Thoracic aorta (tissue), 2 donors: ENCODE measurements at places on chromosomes 6 and 20. TPM values are rescaled to one million over a fixed set of nuclear protein-coding genes. Genes with fewer than 3 reads are reported as not detected.

The POU3F2 gene
- total RNA-seq, result not detected

The SF3B5 gene
- 95.7 TPM for total RNA-seq

The MUCL3 gene
- total RNA-seq, result 13.8 TPM

The EMILIN3 gene
- total RNA-seq, result 0.27 TPM

GRCh38 chr6:150886155-150886554 lies 20.7 kb downstream of the MTHFD1L start:
- DNase-seq, result no peak
- H3K36me3 ChIP-seq, result no peaks in the 10 kb centered on the region
- peak overlapping the region; percentile 85 for H3K27ac ChIP-seq
- H3K4me3 ChIP-seq, result no peak overlapping the region
- peaks cover 56% of the 10 kb centered on the region for H3K4me1 ChIP-seq

DNA sequence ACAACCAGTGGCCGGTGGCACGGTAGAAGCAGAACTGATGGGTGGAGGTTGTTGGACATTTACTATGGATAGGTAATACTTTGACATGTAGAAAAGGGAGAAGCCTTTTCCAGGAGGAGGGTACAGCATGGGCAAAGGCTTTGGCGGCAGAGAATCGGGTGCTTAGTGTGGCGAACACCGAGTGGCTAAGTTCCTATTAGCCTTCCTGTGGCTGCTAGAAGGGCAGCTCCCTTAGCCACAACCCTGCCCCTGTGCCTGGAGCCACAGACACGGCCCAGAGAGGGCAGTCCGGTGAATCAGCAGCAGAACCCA lies 37.9 kb upstream of the TGM2 start:
- no peak overlapping the region for H3K27ac ChIP-seq
- DNase-seq, result no peak
- H3K36me3 ChIP-seq, result no peaks in the 10 kb centered on the region
- H3K4me1 ChIP-seq, result no peaks in the 10 kb centered on the region
- H3K27me3 ChIP-seq, result no peaks in the 10 kb centered on the region

- H3K36me3 ChIP-seq, result no peaks in the 10 kb centered on the region
These were observed 516.4 kb upstream of the ARID1B start for GRCh38 chr6:156260815-156261214.

DNA sequence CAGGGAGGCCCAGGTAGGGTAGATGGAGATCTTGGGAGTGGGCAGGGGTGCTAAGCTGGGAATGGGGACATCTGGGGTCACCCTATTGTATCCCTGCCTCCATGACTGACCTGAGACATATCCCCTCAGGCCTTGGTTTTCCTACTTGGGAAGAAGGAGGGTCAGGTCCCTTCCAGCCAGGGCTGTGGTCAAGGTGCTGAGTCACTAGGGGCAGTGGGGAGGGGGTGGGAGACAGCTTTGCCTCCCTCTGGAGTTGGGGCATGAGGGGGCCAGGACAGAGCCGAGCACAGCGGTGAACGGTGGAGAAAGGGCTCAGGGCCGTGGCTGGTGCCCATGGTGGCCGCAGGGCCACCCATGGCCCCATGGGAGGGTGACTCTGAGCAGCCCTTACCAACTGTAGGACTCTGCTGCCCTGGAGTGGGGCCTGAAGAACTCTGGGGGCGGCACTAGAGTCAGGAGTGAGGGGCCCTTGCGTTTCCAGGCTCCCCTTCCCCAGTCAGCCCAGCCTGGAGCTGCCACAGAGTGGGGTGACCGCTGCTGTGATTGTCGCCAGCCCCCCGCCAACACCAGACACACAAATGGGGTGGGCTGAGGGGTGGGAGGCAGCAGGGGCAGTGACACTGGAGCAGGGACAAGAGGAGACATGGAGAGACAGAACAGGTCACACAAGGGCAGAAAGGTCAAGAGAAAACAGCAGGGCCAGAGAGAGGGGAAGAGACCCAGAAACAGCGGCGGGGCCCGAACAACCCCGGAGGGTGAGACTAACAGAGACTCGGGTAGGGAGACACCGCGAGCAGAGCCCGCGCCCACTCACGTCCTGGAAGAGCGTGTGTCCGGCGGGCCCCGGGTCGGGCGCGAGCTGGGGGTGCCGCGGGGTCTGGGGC lies 576 bp downstream of the NECAB3 start:
- H3K4me1 ChIP-seq, result peaks cover 28% of the 10 kb centered on the region
- H3K4me3 ChIP-seq, result peak overlapping the region; percentile 77
- no peaks in the 10 kb centered on the region for H3K27me3 ChIP-seq
- no peak for DNase-seq
- no peaks in the 10 kb centered on the region for H3K36me3 ChIP-seq

- no peaks in the 10 kb centered on the region for H3K36me3 ChIP-seq
- peak; percentile 41 for DNase-seq
- peak overlapping the region; percentile 70 for H3K27ac ChIP-seq
- H3K27me3 ChIP-seq, result no peaks in the 10 kb centered on the region
- peaks cover 42% of the 10 kb centered on the region for H3K4me1 ChIP-seq
These were observed 98.1 kb downstream of the HIVEP2 start for GRCh38 chr6:142846883-142847287.

DNA sequence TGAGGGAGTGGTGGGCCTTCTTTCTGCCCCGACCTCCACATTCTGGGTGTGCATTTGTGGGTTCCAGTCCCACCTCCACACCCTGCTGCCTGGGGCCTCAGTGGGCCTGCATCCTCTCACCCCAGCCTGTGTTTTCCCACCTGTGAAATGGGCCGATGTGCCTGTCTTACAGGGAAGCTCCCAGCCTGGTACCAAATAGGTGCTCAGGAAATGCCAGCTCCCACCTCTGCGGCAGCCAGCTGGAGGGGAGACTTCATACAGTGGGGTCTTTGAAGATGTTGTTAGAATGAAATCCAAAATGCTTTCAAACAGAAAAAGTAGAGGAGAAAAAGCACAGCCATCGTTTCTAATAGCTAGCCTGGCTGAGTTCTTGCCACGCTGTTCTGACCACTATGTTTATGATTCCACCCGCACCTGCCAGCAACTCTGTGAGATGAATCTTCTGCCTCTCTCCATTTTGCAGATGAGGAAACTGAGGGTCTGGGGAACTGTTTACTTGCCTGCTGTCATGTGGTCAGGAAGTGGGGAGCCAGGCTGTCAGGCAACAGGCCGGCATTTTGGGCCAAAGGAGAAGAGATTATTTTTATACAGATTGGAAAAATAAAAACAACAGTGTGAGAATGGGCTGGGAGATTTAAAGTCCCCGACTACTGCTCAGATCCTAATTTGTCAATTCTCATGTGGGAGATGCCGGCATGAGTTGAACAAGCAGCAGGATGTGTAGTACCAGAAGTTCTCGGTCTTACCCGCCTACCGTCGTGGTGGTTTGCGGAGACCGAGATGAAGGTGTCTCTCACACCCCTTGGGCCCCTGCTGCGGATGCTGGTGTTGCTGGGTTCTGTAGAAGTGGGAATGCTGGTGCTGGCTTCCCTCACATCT lies 4.6 kb downstream of the TMEM181 start:
- H3K27me3 ChIP-seq, result no peaks in the 10 kb centered on the region
- no peak for DNase-seq
- H3K4me1 ChIP-seq, result peaks cover 8% of the 10 kb centered on the region
- H3K36me3 ChIP-seq, result no peaks in the 10 kb centered on the region

GRCh38 chr6:27931209-27931608 lies 19.0 kb upstream of the OR2B2 start:
- H3K27ac ChIP-seq, result no peak overlapping the region
- no peaks in the 10 kb centered on the region for H3K27me3 ChIP-seq
- no peaks in the 10 kb centered on the region for H3K36me3 ChIP-seq
- H3K4me3 ChIP-seq, result no peak overlapping the region
- DNase-seq, result no peak

DNA sequence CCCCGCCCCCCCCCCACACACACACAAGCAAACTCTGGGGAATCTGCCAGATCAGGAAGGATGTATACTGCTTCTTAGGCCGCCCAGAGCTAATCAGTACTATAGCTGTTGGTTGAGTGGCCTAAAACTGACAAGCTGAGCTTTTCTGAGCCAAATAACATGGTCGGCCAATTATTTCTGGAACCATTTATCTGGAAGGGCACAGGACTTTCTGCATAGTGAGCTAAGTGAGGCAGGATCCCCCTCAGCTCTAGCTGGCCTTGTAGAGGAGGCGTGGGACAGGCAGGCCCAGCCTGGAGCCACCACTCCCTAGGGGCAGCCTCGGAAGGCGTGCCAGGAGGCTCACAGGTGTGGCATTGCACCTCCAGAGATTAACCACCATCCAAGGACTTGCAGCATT lies 200.1 kb downstream of the TMEM242 start:
- no peak overlapping the region for H3K4me3 ChIP-seq
- H3K4me1 ChIP-seq, result peaks cover 36% of the 10 kb centered on the region
- no peaks in the 10 kb centered on the region for H3K36me3 ChIP-seq
- no peaks in the 10 kb centered on the region for H3K27me3 ChIP-seq

GRCh38 chr6:21159465-21159864 lies 434.1 kb upstream of the SOX4 start:
- no peaks in the 10 kb centered on the region for H3K4me1 ChIP-seq
- DNase-seq, result no peak
- no peaks in the 10 kb centered on the region for H3K36me3 ChIP-seq
- H3K27ac ChIP-seq, result no peak overlapping the region

- H3K27me3 ChIP-seq, result no peaks in the 10 kb centered on the region
- no peaks in the 10 kb centered on the region for H3K36me3 ChIP-seq
- no peak overlapping the region for H3K27ac ChIP-seq
- no peaks in the 10 kb centered on the region for H3K4me1 ChIP-seq
- H3K4me3 ChIP-seq, result no peak overlapping the region
These were observed 27.0 kb downstream of the CBFA2T2 start for GRCh38 chr20:33516882-33517281.

- no peaks in the 10 kb centered on the region for H3K4me1 ChIP-seq
- no peaks in the 10 kb centered on the region for H3K36me3 ChIP-seq
- no peak overlapping the region for H3K27ac ChIP-seq
- H3K4me3 ChIP-seq, result no peak overlapping the region
- DNase-seq, result no peak
These were observed 100.0 kb upstream of the TAB2 start for GRCh38 chr6:149217466-149217888.

GRCh38 chr6:88914180-88914579 lies 49.2 kb downstream of the RNGTT start:
- no peaks in the 10 kb centered on the region for H3K27me3 ChIP-seq
- H3K4me3 ChIP-seq, result no peak overlapping the region
- peaks cover 37% of the 10 kb centered on the region for H3K4me1 ChIP-seq
- H3K27ac ChIP-seq, result no peak overlapping the region

DNA sequence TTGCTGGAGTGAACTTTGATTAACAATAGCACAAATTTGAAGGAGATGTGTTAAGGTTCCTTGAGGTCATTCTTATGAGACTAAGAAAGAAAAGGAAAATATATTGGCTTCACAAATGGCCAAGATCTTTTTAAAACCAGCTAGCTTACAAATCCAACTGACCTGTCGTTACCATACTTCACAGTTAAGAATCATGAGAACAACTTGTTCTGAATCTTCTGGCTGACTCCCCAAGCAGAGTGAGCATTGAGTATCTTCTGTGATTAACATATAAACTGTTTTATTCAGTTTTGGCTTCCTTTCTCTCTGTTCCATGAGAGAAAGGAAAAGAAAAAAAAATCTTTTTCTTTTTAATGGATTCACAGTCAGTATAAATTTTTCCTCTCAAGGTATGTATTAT lies 277.1 kb downstream of the KHDC1L start:
- DNase-seq, result no peak
- no peaks in the 10 kb centered on the region for H3K27me3 ChIP-seq
- H3K4me3 ChIP-seq, result no peak overlapping the region
- peak overlapping the region; percentile 73 for H3K27ac ChIP-seq

- no peak overlapping the region for H3K4me3 ChIP-seq
- H3K27ac ChIP-seq, result no peak overlapping the region
- no peaks in the 10 kb centered on the region for H3K27me3 ChIP-seq
- no peaks in the 10 kb centered on the region for H3K4me1 ChIP-seq
- H3K36me3 ChIP-seq, result peaks cover 3% of the 10 kb centered on the region
These were observed 161.2 kb downstream of the KLHL32 start for GRCh38 chr6:97085772-97086171.

- no peaks in the 10 kb centered on the region for H3K36me3 ChIP-seq
- no peaks in the 10 kb centered on the region for H3K27me3 ChIP-seq
- no peak overlapping the region for H3K27ac ChIP-seq
- peaks cover 17% of the 10 kb centered on the region for H3K4me1 ChIP-seq
- no peak for DNase-seq
- no peak overlapping the region for H3K4me3 ChIP-seq
These were observed 4.6 kb upstream of the NSFL1C start for GRCh38 chr20:1471242-1471641.

GRCh38 chr20:62391165-62392076 lies 4.5 kb downstream of the RPS21 start:
- DNase-seq, result no peak
- H3K4me1 ChIP-seq, result peaks cover 12% of the 10 kb centered on the region
- no peak overlapping the region for H3K27ac ChIP-seq
- no peak overlapping the region for H3K4me3 ChIP-seq
- no peaks in the 10 kb centered on the region for H3K27me3 ChIP-seq

GRCh38 chr6:158406736-158407135 lies 94.5 kb downstream of the TULP4 start:
- H3K4me1 ChIP-seq, result peaks cover 41% of the 10 kb centered on the region
- no peak overlapping the region for H3K27ac ChIP-seq
- no peak overlapping the region for H3K4me3 ChIP-seq
- H3K27me3 ChIP-seq, result no peaks in the 10 kb centered on the region
- H3K36me3 ChIP-seq, result no peaks in the 10 kb centered on the region
- DNase-seq, result no peak
